AG04449 (cell line): ENCODE measurements at places on chromosomes 1 and 21.

GRCh38 chr1:28965271-28965870 is 51.0 kb downstream of the EPB41 start:
- DNase-seq: no peak

DNA sequence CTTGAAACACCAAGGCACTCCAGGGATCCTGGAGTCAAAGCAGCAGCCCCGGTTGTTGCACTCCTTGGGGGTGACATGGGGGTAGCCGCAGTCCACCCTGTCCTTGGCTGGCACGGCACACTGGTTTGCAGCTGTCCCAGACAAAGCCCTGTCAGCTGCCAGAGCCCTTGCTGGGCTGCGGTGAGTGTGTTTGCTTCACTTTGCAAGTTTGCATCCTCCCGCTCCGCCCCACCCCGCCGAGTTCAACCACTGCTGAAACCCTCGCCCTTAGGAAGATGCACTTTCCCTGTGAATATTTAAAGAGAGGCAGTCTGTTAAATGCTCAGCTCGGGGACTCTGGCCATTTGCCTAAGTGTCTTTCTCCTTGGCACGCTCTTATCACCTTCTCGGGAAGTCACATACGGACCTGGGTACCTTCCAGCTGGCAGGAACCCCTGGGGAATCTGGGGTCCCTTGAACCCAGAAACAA is 1.7 kb downstream of the TFF3 start:
- no peak for DNase-seq

GRCh38 chr1:19894218-19894617 is 12.0 kb downstream of the OTUD3 start:
- DNase-seq: no peak

DNA sequence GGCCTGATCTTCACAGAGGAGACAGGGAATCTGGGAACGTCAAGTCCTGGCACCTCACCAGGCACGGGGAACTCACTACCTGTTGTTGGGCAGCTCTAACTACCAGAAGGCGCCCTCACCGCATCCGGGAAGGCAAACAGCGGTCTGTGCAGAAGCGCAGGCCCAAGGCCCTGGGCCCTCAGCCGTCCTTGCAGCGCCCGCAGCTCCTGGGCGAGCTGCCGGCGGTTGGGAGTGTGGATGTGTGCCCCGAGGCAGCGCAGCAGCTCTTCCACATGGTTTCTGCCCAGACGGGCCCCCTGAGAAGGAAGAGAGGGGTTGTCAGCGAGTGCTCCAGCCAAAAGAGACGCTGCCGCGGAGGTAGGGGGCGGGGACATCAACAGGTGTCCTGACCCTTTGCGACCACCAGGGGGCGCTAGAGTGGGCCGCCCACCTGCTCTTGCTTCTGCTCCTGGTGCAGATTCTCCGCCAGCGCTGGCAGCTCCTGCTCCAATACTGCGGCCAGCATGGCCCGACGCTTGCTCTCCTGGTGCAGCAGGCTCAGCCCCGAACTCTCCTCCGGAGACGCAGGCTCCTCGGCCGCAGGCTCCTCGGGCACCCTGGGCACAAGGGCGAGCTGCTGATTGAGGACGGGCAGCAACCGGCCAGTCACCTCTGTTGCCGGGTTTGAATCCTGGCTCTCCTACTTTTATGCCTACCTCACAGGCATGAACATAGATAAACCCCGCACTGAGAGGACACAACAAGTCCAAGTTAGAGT is 9.3 kb downstream of the MAP3K6 start:
- DNase-seq: no peak

DNA sequence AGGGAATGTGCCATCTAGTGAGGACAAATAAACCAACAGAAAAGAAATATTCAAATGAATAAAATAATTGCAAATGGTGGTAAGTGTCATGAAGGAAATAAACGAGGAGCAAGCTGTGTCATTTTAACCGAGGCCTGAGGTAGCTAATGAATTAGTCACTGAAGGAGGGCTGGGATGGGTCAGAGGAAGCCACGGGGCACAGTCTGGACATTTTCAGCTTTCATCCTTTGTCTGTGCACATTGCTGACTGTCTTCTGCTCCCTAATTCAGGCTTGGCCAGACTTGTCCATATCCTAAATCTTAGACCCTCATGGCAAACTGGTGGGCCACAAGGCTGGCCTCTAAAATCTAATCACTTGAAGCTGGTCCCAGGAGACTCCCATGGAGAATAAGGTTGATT is 138.4 kb downstream of the RHOU start:
- no peak for DNase-seq

DNA sequence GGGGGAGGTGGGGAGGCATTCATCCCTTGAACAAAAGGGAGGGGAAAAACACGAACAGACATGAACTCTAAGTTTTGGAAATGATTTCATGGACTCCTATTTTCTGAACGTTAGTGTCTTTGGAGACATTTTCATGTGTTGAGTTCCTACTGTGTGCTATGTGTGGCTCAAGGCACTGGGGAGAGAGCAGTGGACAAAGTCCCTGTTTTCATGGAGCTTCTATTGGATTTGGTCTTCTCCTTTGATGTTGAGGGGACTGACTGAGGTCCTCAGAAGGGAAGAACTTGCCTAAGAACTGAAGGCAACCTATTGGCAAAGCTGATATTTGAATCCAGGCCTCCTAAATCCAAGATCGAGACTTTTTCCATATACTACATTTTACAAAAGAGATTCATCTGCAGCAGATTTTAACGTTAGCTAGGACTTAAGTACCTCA is 30.4 kb downstream of the JUN start:
- no peak for DNase-seq

GRCh38 chr1:62998845-62999649 is 215.1 kb downstream of the ATG4C start:
- DNase-seq: no peak

GRCh38 chr1:225654688-225655508 is 2.0 kb upstream of the ENAH start:
- no peak for DNase-seq

DNA sequence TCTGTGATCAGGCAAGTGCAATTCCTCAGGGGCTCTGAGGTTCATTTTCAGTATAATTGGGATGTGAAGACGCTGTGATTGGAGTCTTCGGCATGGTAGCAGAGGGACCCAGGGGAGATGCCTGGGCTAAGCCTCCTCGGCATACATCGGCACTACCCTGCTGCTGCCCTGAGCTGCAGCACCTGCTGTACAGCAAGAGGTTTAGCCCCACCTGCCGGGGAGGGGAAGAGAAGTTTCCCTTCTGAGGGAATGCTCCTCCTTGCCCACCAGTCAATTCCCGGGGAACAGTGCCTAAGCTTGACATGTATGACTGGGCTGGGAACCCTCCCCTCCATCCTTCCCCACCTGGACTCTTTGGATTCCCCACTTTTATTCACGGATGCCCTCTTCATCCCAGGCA is 24.9 kb downstream of the CNIH3 start:
- no peak for DNase-seq

GRCh38 chr1:21839337-21840037 is 27.4 kb downstream of the LDLRAD2 start:
- DNase-seq: no peak

DNA sequence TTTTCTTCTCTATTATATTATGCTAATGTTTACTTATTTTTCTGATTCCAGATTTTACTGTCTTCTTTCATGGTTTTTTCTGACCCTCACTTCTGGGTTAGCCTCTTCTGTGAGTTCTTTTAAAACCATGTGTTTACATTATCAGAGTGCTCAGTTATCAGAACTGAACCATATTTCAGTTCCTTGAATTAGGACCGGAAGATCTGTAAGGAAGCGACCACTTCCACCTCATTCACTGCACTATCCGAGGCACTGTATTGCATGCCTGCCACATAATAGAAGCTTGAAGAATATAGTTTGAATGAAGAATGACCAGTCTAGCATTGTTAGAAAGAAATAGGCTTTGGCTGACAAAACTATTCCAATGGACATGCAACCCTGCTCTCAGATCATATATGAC is 281.0 kb upstream of the DEPDC1 start:
- no peak for DNase-seq
